Forelimb muscle (tissue), 1 donor: ENCODE measurements at places on chromosomes 12 and 14.

DNA sequence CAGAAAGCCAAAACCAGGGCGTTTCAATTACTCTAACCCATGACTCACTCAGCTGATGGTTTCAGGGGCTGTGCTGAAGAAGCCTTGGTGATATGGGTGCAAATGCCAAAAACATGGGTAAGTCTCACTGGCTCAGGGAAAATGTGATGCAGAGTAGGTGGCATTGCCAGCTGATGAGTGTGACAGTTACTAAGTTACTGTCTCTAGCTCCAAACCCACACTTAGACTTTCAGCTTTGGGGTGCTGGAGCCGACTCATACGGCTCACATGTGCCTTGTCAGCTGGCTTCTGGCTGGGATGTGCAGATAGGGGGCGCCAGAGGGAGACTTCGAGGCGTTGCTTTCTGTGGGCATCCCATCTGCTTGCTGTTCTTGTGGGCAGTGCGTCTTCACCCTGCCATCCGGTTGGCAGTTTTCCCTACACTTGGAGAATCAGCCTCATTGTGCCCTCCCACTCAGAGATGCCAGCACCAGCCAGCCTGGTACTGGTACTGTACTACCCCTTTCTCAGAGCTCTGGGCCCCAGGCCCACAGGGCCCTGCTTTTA, 11.1 kb upstream of the KRT7 start:
- DNase-seq, result no peak

DNA sequence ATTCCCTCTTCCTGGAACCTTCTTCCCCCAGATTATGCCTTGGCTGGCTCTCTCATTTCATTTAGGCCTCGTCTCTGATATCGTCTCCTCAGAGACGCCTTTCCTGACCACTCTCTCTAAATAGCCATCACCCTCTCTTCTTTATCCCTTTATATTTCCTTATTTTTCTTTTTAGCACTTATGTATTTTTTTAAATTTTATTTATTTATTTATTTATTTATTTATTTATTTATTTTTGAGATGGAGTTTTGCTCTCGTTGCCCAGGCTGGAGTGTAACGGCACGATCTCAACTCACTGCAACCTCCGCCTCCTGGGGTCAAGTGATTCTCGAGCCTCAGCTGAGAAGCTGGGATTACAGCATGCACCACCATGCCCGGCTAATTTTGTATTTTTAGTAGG, 8.1 kb upstream of the ATP5MC2 start:
- no peak for DNase-seq

- DNase-seq, result no peak
Observed at GRCh38 chr12:87320724-87321123, 708.5 kb downstream of the C12orf50 start.

GRCh38 chr12:62297321-62297720, 37.1 kb downstream of the USP15 start:
- no peak for DNase-seq

GRCh38 chr12:58425481-58426392, 484.4 kb downstream of the ATP23 start:
- DNase-seq, result no peak

DNA sequence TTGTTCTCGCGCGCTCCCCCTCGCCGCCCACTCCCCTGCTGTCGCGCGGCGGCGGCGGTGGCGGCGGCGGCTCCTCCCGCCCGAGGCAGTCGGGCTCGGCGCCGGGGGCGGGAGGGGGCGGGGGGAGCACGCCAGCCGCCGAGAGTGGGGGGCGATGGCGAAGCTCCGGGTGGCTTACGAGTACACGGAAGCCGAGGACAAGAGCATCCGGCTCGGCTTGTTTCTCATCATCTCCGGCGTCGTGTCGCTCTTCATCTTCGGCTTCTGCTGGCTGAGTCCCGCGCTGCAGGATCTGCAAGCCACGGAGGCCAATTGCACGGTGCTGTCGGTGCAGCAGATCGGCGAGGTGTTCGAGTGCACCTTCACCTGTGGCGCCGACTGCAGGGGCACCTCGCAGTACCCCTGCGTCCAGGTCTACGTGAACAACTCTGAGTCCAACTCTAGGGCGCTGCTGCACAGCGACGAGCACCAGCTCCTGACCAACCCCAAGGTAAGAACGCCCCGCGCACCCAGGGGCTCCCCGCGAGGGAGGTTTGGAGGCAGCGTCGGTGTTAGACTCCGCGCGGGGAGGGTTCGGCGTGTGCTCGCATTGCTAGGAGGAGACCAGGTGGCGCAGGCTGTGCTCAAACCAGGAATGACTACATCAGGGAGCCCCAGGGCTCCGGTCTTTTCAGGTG, 629 bp downstream of the KCNMB4 start:
- DNase-seq, result no peak

DNA sequence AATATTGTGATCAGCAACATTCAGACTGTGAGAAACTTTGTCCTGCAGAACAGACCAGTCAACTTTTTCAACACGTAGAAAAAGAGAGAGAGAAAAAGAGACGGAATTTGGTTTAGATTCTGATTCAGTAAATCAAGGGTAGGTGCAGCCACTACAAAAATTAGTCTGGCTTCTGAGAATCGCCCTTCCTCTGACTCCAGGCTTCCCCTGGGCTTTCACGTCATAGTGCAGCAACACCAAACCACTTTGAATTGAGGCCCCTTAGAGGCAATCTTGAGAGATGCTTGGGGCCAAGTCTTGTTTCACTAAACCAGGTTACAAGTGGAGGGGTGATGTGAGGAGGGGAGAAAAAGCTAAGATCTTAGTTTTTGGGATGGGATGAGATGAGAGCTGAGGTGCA, 37.5 kb upstream of the PTGR2 start:
- DNase-seq, result no peak

GRCh38 chr12:1910468-1910867, 8.0 kb downstream of the CACNA2D4 start:
- DNase-seq, result no peak

DNA sequence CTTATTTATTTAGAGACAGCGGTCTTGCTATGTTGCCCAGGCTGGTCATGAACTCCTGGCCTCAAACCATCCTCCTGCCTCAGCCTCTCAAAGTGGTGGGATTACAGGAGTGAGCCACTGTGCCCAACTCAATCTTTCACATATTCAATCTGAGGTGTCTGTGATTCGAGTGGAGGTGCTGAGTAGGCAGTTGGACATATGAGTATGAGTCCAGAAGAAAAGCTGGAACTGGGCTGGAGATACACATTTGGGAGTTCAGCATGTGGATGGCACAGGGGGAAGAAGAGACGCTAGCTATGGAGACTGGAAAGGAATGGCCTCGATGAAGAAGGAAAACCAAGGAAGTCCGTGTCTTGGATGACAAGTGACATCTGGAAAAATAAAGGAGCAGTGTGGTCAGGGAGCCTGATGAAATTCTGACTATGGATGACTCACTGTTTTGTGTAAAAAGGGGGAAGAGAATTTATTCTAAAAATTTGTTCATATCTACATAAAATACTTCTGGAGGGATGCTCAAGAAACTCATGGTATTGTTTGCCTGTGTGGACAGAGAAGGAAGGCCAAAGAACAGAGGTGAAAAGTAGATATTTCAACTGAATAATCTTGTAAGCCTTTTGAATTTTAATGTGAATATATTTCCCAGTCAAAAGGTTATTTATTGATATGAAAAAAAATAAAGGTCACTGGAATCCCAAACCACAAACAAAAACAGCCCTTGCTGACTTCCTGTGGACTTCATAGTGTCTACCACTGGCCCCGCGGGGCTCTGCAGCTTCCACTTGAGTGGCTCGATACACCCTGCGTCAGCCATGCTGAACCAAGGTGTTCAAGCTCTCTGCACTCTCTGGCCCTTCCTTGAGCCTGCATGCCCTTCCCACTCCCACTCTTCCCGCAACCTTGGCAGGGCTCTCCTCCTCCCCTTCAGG, 8.9 kb upstream of the LTA4H start:
- DNase-seq, result no peak

- DNase-seq, result peak; percentile 35
Observed at GRCh38 chr12:119060847-119061796, 79.8 kb downstream of the SRRM4 start.

DNA sequence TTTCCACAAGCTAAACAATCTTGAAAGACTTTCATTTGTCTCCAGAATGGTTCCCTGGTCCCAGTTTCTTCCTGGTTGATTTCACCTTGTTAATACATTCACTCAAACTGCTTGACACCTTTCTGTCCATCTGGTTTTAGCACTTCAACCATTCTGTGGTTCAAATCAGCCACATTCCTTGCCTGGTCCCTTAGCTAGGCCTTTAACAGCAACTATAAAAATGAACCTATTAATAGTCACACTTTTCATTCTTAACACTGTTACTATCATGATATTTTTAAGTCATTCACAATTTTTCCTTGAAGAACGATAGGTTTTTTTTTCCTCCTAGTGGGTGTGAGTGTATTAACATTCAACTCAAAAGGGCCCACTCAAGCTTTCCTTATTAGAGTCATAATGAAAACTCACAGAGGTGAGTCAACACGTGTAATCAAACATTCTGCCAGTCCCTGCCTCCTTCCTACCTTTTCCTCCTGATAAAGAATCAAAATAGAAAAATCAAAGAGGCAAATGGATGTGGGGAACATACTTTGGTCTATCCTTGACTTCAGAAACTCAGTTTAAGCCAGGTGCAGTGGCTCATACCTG, 34.4 kb upstream of the CCNT1 start:
- DNase-seq, result no peak

DNA sequence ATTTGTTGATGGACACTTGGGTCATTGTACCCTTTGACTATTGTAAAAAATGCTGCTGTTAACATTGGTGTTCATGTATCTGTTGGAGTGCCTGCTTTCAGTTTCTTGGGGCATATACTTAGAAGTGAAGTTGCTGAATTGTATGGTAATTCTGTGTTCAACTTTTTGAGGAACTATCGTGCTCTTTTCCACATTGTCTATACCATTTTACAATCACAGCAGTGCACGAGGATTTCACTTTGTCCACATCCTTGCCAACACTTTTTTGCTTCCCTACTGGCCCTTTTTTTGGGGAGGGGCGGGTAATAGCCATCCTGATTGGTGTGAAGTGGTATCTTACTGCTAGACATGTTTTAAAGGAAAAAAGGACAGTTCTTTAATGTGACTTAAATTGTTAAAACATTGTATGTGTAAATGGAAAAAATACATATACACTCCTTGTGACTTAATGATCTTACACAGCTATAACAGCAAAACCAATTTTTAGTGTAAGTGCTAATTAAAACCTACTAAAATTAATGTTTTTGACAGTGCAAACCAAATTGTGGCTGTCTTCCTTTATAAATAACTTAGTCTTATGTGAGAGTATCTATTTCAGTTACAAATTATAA, 52.7 kb downstream of the WNK1 start:
- no peak for DNase-seq

GRCh38 chr12:45637706-45638105, 91.8 kb upstream of the ARID2 start:
- no peak for DNase-seq

- DNase-seq, result no peak
Observed at GRCh38 chr12:54175200-54175963, 13.4 kb downstream of the SMUG1 start.

GRCh38 chr14:64238631-64239030, 55.5 kb downstream of the ESR2 start:
- DNase-seq, result no peak

- no peak for DNase-seq
Observed at GRCh38 chr14:75182821-75183220, 6.4 kb upstream of the TMED10 start.

- DNase-seq, result no peak
Observed at GRCh38 chr14:104431929-104432541, 147.5 kb upstream of the C14orf180 start.

DNA sequence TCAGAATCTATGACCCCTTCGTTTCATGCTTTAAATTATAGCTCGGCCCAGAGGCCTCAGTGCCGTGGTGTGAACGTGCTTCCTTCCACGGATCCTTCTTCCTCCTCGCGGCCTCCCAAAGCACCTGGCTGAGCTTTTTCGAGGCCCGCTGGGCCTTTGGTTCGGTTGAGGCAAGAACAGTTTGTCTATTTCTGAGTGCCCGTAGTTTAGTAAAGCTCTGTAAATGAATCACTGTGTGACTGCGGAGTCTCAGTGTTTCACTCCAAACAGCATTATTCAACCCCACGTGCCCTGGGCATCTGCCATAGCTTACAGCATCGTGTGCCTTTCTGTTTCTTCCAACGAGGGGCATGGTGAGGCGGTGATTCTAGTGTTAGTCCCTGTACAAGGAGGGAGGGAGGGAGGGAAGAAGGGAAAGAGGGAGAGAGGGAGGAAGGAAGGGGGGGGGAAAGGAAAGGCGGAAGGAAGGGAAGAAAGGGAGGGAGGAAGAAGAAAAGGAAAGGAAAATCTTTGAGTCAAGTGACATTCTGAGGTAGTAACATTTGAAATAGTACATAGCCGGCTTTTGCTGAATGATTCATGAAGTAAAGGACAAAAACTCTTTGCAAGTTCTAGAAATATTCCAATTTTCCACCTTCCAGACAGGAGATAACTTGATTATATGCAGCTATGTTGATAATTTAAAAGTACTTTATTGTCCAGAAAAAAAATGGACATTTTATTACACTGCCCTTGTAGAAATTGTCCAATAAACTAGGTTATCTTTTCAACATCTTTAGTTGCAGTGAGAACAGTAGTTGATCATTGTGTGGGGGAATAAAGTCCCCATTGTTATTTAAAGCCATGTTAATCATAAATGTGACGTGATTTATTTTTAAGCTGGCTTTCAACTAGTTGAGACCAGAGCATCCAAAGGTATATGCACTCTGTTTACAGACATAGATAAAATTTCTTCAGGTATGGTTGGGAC, 1.2 kb upstream of the TRIM9 start:
- no peak for DNase-seq

GRCh38 chr12:39628836-39629235, 9.2 kb upstream of the ABCD2 start:
- no peak for DNase-seq

GRCh38 chr12:44777044-44777443, 99.1 kb downstream of the NELL2 start:
- DNase-seq, result no peak

- DNase-seq, result no peak
Observed at GRCh38 chr14:61064856-61065255, 83.8 kb downstream of the SLC38A6 start.

- DNase-seq, result no peak
Observed at GRCh38 chr14:32509632-32510187, 180.6 kb downstream of the AKAP6 start.

DNA sequence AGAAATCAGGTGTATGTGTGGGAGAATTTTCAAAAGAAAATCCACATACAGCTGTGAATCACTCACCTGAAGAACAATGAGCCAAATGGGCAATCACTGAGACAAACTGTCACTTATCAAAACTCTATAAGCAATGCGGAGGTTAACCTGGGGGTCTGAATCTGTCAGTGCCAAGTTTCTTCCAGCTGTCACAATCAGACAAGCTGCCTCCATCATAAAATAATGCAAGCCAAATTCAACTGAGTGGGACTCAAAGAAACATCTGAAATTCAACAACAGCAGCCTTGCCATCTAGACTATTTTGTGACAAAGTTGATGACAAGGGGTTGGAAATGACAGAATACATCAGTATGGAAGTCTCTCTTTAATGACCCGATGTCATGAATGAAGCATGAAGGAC, 60.3 kb downstream of the GARIN6 start:
- no peak for DNase-seq

GRCh38 chr12:21483531-21483930, 17.9 kb downstream of the RECQL start:
- no peak for DNase-seq
